Gastroesophageal sphincter (tissue), 4 donors: ENCODE measurements at places on chromosomes 6 and 20.

DNA sequence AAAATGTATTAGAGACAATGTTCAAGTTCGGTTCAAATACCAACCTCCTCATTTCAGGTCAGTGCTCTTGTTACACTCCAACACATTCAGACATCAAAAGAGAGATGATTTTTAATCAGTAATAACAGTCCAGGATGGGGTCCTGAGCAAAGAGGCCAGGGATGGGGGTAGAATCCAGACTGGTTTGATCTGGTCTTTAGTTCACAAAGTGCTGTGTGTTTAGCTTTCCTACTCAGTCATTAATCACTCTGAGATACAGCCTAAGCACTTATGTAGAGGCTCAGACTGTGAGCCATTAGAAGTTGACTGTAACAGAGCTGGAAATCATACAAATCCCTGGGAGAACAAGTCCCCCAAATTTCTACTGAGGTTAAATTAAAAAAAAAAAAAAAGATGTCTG, 241.6 kb downstream of the PTPRK start:
- no peak for ATAC-seq

DNA sequence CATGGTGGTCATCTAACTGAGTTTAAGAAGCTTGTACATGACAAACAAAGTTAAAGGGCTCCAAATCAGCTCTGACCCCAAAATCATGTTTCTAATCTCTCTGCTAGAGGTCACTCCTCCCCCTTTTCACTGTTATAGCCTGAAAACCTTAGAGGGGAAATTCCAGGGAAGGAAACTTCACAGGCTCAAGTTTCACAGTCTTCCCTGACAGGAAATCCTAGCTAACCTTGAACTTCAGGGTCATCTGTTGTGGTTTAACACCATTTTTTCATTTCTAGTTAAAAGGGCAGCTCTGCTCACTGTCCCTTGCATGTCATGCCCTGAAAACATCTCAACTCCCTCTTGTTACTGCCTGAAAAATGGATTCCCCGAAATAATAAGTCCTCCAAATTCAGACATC, 104.4 kb upstream of the BMP2 start:
- ATAC-seq = no peak

DNA sequence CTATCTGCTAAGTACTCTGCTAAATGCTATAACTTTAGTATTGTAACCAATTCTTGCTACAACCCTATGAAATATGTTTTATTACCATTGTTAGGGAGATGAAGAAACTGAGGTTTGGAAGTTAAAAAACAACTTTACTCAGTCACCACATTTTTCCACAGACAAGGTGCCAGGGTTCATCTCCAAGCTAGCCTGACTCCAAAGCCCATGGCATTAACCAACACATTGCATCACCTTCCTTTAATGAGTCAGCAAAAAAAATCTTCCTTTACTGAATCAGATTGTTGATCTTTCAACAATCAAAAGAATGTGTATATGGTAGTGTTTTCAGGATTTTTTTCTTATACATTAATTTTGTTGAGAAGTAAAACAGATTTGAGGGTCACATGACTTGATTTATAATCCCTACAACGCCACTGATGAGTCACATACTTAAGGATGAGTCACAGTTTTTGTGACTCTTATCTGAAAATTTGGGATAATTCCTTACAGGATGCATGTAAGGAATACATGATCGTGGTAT, 41.5 kb downstream of the MAN1A1 start:
- ATAC-seq = peak; percentile 36

DNA sequence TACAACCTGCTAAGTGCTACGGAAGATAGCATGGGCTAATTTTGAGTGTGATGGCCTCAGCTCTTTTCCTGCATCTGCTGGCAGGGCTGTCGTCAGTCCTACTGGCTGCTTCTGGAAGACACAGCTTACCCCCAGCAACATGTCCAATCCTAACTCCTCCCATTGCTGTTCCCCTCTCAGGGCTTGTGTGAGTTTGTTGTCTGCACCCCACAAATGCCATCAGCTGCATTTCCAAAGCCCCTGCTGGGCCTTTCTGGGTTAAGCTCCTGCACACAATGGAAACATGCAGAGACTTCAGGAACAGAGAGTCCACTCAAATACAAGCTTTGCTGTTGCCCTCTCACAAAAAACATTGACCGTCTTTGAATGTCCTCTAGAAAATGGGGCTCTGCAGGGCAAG, 84.7 kb downstream of the RNF182 start:
- ATAC-seq = no peak

- no peak for ATAC-seq
Measured at GRCh38 chr6:167238146-167238693, 52.9 kb upstream of the UNC93A start.

DNA sequence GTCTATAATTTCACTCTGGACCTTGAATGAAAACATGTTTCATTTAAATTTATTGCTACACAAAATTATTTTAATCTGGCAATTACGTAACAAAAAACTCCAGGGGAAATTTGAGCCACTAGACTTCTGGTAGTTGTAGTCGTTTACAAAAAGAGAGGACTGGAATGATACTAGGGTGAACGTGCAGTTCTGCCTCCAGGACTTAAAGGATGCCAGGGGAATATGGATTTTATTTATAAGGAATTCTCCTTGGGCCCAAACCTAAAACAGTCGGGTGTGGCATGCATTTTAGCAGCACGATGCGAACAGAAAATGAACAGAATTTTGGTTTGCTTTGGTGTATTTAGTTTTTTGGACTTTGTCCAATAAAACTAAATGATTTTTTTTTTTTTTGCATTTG, 76.9 kb downstream of the PRL start:
- no peak for ATAC-seq

- ATAC-seq = no peak
Measured at GRCh38 chr6:159594106-159594749, 98.8 kb downstream of the SOD2 start.

DNA sequence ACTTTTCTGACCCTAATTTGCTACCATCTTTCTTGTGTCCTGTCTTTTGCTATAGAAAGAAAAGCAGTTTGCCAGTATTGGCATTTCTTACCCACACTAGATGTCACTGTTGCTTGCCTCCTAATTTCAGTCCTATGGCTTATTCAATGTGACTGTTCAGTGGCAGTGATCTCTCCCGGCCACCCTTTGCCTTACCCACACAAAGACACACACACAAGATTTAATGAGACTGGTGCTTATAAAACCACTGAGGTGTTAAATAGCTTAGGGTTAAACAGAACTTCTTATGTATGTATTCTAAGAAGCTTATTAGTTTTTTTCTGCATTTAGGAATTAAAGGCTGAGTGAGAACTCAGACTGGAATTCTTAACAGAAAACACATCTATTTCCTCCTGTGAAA, 233.6 kb upstream of the ASCC3 start:
- ATAC-seq = no peak

DNA sequence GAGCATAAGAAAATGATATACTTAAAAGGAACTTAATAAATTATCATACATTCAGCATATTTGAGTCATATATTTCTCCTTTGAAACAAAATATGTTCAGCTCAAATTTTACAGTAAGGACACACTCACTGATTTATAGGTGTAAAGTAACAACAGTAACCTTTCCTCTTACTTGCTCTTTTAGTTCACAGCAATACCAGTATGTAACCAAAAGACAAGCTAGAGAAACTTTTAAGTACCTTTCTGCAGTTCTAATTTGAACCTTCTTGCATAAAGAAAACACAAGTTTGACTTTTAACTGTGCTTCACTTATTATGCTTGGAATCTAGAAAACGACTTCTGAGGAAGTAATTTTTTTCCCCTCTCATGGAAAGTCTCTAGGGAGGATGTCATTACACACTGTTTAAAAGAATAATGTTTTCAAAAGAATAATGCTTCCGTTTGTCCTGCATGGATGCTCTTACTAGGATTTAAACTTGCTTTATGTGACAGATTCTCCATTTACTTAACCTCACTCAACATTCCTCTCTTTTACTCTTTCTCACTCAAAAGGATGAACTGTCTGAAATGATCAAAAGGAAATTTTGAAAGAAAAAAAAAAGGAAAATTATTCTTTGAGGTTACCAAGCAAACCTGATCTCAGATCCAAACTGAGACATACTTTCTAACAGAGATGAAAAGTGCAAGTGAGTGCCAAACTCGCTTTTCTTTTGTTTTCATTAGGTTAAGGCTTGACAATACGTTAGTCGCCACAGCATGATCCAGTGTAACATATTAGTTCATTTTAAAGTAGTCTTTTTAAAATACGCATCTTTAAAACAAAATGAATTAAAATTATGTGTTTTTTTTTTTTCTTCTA, 22.4 kb upstream of the CALHM6 start:
- no peak for ATAC-seq

DNA sequence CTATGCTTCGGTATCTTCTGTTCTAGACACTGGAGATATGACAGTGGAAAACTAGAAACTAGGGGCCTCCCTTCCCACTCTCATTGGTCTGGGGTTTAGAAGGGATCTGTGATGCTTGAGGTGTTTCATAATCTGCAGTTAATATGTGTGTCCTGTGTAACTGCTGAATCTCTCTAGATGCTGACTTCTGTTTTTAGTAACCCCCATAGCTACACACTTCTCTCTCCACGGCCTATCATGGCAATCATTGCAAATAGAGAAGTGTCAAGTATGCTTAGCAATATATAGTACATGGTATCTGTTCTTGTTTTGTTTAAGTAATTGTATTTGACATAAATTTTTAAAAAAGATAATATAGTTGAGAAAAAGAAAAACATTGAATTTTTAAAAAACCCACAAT, 394.6 kb upstream of the MMS22L start:
- ATAC-seq = no peak

- ATAC-seq = no peak
Measured at GRCh38 chr6:169568314-169569087, 133.3 kb downstream of the WDR27 start.

DNA sequence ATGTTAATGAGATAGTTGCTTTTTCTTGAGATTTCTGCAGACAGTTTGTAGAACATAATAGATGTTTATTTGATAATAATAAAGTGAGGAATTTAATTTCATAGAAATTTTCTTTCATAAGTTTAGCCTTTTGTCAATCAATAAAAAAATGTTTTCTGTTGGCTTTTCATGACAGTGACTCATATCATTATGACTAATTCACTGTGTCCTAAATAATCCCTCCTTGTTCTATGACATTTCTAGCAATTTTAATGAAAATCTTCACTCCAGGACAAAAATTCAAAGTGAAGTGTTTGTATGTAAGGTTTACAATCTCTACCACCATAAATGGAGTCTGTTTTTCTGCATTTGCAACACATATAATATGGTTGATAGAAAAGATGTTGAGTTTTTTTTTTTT, 109.9 kb downstream of the UTRN start:
- no peak for ATAC-seq

DNA sequence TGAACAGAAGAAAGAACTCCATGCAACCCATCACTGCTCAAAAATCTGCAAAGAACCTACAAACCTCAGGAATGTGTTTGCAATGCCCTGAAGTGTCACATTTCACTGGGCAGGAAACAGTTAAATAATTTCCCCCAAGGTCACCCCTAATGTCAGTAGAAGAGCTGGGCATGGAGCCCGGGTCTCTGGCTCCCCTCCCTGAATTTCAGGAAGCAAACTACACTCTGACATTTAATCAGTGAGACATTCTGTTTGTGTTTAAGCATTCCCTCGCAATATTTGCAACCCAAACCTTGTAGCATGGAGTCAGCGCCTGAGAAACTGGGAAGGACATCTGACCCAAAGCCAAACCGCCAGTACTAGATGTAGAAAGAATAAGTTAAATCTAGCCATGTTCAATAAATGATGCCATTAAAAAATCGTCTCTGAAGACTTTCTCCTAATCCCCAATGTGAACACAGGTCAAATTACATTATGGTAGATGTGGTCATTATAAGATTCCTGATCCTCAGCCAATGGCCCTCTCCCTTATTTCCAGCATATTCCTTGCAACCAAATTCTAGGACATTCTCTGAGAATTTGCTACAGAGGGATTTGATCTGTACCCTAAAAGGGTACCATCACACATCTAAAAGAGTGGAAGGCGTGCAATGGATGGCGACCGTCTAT, 91.2 kb upstream of the ADTRP start:
- no peak for ATAC-seq

GRCh38 chr6:167647737-167648470, 178.8 kb upstream of the AFDN start:
- no peak for ATAC-seq

- no peak for ATAC-seq
Measured at GRCh38 chr6:106383573-106383972, 23.1 kb downstream of the CRYBG1 start.

DNA sequence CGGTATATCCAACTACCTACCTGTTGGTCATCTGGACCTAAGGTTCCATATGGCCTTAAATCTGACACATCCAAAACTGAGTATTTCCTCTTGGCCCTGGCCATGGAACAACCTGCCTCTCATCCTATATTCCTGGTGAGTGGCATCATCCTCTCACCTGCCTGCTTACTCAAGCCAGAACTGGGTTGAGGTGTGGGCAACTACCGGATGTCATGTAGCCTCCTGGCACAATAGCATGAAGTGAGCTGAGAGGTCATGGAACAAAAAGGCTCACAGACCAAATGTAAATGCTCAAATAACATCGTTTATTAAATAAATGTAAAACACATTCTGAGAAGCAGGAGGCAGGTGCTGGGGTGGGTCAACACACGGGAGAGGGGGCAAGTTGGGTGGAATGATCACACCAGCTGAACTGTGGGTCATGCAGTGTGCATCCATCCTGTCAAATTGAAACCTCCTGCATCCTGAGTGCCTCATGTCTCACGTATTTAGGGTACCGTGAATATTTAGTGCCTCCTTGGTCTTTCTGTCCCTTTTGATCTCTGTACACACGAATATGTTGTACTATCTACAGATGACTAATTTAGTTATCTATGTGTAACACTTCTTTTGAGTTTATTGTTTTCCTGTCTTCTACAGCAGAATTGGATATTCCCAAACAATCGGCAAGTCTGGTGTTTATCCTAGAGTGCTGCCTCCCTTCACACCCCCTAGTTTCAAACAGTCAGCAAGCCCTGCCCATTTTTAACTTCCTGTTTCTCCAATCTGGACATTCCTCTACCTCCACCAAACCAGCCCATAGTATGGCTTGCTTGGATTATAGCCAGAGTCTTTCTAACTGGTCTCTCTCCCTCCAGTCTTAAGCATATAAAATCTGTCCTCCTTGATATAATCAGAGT, 7.9 kb upstream of the POU5F1 start:
- ATAC-seq = no peak

DNA sequence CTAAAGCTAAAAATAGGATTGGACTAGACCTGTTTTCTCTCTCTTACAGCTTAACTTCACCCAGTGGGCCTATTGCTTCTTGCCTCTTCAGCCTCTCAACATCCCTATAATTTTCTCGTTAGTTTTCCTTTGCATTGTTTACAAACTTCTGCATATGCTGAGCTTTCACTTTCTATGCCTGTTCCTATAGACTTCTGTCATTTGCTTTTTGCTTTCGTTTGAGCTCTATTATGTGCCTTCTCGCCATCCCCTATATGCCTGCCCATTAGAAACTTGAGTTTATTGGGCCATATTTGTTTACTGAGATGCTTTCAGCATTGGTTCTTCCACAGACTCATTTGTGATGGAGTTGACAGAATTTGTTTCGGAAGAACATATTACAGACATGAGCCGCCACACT, 40.9 kb downstream of the NCOA7 start:
- no peak for ATAC-seq

GRCh38 chr6:155174576-155175211, 89.1 kb upstream of the CLDN20 start:
- peak; percentile 74 for ATAC-seq
